ENCODE measurements at places on chromosomes 16 and 17.

DNA sequence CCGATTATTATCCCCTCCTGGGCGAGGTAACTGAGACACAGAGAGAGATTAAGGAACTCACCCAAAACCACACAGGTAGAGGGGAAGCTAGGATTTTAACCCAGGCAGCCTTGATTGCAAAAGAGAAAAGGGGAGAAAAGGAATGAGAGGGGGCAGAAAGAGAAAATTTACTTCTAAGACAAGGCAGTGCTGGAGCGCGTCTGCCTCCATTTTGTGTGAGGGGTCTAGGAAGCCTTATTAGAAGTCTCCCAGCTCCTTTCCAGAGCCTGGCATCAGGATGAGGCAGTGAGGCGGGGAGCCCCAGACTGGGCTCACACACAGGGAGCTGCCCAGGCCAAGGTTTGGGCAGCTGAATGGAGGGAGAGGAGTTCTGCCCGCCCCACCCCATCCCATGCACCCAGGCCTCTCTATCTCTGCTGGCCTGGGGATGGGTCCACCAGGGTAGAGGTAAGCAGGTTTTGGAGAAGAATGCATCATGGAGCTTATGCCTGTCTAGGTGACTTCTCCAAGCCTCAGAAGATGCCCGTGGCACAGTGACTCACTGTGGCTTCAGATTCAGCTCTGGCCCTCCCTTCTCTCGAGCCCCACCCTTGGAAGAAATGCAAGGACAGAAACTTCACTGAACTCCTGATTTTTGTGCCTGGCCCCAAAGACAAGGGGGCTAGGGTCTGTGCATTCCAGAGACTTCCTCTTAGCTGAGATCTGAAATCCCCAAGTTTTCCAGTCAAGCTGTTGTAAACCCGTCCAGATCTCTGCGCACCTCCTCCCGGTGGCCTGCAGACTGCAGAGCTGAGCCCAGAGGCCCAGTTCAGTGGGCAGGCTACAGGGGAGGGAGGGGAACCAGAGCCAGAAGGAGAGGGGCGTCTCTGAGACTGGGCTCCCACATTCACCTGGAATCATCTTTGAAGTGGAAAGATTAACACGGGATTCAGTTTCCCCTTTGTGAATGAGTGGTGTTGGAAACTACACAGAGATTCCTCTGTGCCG is 95.1 kb upstream of the CDH5 start:
- no peak for DNase-seq

GRCh38 chr16:67845291-67846062 is 1.3 kb upstream of the NUTF2 start:
- no peak for DNase-seq

- DNase-seq, result no peak
Observed at GRCh38 chr16:48057048-48057447, 98.7 kb downstream of the ABCC12 start.

DNA sequence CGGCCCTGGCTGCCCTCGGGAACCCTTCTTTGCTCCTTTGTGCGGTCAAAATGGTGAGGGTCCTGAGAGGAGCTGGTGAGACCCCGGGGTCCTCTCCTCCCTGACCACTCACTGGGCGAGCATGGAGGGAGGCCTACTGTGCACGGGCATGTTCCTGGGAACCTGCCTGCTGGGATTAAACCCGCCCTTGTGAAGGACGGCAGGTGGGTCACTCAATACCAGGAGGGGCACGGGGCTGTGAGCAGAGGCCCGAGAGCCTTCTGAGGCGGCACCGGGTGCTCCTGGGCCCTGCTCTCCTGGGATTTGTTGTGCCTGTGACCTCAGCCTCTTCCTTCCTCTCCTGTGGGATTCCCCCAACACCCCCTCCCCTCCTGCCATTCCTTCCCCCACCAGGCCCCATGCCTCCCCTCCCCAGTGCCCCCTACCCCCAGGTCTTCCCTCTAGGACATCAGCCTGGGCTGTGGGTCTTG is 19.7 kb downstream of the METRNL start:
- no peak for DNase-seq

- DNase-seq, result no peak
Observed at GRCh38 chr16:85627526-85628264, 14.6 kb downstream of the GSE1 start.

DNA sequence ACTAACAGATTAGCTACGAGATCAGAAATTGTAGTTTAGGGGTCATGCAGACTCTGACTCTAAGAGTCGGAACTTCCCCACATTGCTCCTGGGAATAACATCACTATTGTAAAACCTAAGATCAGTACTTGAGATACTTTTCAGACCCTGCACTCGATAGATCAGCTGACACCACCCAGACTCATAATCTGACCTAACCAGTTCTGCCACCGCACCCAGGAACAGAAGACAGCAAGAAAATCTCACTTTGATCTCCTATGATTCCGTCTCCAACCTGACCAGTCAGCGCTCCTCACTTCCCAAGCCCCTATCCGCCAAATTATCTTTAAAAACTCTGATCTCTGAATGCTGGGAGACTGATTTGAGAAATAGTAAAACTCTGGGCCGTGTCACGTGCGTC is 27.2 kb upstream of the ASGR2 start:
- DNase-seq, result no peak

GRCh38 chr16:23398987-23399805 is 53.8 kb downstream of the COG7 start:
- DNase-seq, result no peak

- no peak for DNase-seq
Observed at GRCh38 chr17:27109346-27109745, 184.6 kb upstream of the WSB1 start.

- no peak for DNase-seq
Observed at GRCh38 chr17:33164169-33164881, 128.8 kb downstream of the ASIC2 start.

GRCh38 chr17:9959377-9959981 is 54.4 kb upstream of the RCVRN start:
- DNase-seq, result no peak

GRCh38 chr17:7423679-7424078 is 1.7 kb upstream of the SPEM2 start:
- DNase-seq, result no peak
